ENCODE measurements at places on chromosomes 12 and 14.

DNA sequence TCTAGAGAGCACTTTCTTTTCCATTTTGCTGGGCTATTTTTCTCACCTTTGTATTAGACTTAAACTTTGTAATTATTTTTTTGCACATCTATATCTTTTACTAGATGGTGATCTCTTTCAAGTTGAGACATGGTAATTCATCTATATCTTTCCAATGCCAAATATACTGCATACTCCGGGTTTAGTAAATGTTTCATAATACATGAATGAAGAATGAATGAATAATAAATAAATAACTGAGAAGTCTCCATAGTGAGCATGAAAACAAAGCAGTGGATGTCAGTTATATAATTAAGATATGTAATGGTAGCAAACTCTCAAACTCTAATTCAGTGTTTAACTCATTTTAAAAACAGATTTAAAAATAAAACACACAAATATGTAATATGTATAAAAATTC lies 342.5 kb upstream of the KITLG start:
- no peak for DNase-seq

GRCh38 chr14:51727526-51727925 lies 75.8 kb downstream of the FRMD6 start:
- no peak for DNase-seq

GRCh38 chr12:117262749-117263148 lies 72.5 kb upstream of the FBXO21 start:
- no peak for DNase-seq

DNA sequence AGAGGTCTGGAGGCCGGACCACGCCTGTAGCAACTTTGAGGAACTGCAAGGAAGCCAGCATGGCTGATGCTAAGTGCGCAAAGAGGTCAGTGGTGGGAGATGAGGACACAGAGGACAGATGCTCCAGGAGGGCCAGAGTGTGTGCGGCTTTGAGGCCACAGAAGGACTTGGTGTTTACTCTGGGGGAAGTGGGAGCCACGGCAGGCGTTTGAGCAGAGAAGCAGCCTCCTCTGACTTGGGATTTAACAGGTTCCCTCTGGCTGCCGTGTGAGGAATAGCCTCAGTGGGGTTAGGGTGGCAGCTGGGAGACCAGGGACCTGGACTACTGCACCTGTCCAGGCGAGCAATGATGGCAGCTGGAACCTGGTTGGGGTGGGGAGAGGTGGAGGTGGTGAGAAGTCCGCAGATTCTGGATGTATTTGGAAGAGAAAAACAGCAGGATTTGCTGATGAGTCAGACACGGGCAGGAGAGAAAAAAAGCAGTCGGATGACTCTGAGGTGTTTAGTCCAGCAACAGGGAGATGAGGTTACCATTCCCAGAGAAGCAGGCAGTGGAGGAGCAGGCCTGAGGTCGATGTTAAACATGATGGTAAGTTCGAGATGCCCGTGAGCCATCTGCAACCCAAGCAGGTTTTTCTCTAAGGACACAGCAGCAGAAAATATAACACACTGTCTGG lies 143.5 kb downstream of the SCARB1 start:
- DNase-seq, result no peak

- peak; percentile 44 for DNase-seq
These were observed 450 bp downstream of the BLTP3B start for GRCh38 chr12:100141998-100142850.

DNA sequence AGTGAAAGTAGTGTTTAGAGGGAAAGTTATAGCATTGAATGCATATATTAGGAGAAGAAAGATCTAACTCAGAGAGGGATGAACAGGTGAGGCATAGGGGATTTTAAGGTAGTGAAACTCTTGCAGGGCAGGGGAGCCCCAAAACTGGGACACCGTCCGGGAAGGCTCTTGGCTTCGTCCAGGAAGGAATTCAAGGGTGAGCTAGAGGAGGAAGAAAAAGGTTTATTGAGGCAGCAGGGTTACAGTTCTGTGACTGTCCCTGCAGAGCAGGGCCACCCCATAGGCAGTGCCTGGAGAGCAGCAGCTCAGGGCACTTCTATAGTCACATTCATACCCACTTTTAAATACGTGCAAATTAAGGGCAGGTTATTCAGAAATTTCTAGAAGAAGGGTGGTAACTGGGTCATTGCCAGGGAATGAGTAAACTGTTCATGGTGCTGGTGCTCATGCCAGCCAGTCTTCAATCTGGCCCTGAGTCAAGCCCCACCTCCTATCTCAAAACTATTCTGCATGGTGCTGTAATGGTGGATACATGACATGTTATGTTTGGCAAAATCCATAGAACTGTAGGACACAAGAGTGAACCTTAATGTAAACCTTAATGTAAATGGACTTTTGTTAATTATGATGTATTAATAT lies 1.2 kb upstream of the OAS1 start:
- no peak for DNase-seq

- peak; percentile 18 for DNase-seq
These were observed 788 bp downstream of the DDHD1 start for GRCh38 chr14:53152184-53152886.

- no peak for DNase-seq
These were observed 12.5 kb upstream of the INF2 start for GRCh38 chr14:104676694-104677511.

- no peak for DNase-seq
These were observed 22.1 kb downstream of the SERPINA1 start for GRCh38 chr14:94366146-94366915.

- DNase-seq, result no peak
These were observed 429.8 kb upstream of the CCDC196 start for GRCh38 chr14:66056268-66056907.

GRCh38 chr12:95546491-95546813 lies 4.8 kb downstream of the USP44 start:
- no peak for DNase-seq

Measured in GDM1 (cell line).